ENCODE measurements at places on chromosomes 2 and 18. TPM values are rescaled to one million over a fixed set of nuclear protein-coding genes. Genes with fewer than 3 reads are reported as not detected.

RIT2 gene
- total RNA-seq: not detected

TMEM169 gene
- 0.26 TPM for total RNA-seq

NAT8 gene
- not detected for total RNA-seq

NCKAP1 gene
- total RNA-seq: 106 TPM

Measured in fibroblast of lung (primary cell).